ENCODE measurements at places on chromosomes 7 and 10.

DNA sequence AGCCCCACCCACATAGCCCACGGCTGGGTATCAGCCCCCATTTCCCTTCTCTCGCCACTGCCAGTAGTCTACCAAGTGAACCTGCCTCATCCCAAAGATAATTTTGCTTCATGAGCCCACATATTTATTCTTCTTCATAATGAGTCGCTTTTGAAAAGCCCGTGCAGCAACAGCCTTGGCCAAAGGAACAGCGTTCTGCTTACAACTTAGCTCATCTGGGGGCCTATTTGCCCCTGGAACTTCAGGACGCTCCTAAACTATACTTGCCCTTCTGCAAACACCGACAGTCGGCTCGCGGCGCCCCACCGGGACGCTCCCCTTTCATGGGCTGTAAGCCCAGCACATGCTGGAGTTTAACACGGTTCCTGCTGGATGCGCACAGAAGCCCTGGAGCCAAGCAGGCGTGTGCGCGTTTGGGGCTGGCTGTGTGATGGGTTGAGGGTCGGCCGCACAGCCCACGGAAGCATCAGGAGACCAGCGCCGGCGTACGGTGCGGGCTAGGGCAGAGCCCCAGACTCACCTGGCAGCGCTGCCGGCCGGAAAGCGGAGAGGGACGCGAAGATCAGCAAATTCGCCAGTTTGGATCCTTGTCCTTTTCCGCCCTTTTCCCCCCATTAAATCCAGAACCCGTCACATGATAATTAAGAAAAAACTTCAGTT, 370 bp downstream of the TMEM60 start:
- DNase-seq, result no peak

DNA sequence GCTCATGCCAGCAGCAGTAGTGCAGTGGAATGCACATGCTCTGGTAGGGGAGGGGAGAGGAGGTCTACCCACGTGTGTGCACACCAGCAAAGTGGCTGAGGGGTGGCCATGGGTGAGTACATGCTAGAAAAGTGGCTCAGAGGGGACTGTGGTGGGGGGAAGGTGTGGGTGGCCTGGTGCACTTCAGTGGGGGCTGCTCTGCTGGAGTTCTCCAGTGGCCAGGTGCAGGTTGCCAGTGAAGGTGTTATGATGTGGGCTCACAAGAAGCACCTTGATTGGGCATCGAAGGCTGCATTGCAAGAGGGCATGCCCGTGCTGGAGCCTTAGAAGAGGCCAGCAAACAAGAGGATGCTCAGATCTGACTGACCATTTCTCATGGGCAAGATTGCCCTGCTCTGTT, 613.6 kb upstream of the PHF14 start:
- no peak for DNase-seq

DNA sequence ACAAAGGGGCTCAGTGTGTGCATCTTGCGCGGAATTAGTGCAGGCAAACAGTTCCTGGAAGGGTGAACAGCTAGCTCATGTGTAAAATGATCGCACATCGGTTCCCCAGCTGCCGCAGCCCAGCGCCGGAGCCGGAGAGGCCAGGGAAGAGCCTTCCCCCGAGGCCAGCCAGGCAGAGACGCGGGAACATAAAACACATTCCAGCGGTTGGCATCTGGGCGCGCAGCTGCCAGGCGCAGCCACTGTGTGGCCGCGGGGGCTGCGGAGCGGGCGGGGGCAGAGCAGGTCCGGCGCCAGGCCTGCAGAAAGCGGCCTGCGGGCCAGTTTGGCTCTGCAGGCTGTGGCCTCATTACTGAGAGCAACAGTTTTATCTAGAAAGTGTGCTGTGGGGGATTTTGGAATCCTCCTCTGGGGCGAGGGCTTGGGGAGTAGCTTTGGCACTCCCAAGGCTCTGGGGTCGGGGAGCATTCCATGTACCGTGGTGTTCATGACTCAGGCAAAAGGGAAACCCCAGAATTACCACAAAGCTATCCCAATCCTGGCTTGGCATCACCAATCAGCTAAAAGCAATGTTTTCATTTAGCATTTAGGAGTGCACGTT, 74.3 kb downstream of the SAMD9 start:
- peak; percentile 36 for DNase-seq

GRCh38 chr10:23063045-23063972, 32.1 kb upstream of the MSRB2 start:
- DNase-seq, result no peak

- DNase-seq, result peak; percentile 19
These were observed 716.5 kb downstream of the INHBA start for GRCh38 chr7:40986351-40986873.

- no peak for DNase-seq
These were observed 321.8 kb downstream of the PAXIP1 start for GRCh38 chr7:154680894-154681659.

GRCh38 chr7:130369110-130369711, 11.1 kb upstream of the CPA1 start:
- DNase-seq, result no peak

DNA sequence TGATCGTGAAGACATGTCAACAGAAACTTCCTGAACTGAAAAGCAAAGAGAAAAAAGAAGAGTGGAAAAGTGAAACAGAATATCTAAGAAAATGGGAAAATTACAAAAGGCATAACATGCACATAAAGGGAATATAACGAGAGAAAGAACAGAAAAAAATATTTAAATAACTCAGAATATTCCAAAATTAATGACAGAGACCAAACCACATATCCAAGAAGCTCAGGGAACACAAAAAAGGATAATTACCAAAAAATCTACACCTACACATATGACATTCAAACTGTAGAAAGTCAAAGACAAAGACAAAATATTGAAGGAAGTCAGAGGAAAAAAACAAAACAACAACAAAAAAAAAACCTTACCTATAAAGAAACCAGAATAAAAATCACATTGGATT, 105.5 kb downstream of the OR13A1 start:
- no peak for DNase-seq

GRCh38 chr7:40833191-40833887, 698.5 kb downstream of the SUGCT start:
- DNase-seq, result no peak

GRCh38 chr7:98423043-98423442, 22.2 kb upstream of the BAIAP2L1 start:
- DNase-seq, result no peak

GRCh38 chr10:45673074-45673648, 589 bp upstream of the ZFAND4 start:
- no peak for DNase-seq

GRCh38 chr7:28002638-28003037, 178.0 kb downstream of the JAZF1 start:
- DNase-seq, result no peak

- no peak for DNase-seq
These were observed 58.7 kb downstream of the MTURN start for GRCh38 chr7:30193336-30193943.

DNA sequence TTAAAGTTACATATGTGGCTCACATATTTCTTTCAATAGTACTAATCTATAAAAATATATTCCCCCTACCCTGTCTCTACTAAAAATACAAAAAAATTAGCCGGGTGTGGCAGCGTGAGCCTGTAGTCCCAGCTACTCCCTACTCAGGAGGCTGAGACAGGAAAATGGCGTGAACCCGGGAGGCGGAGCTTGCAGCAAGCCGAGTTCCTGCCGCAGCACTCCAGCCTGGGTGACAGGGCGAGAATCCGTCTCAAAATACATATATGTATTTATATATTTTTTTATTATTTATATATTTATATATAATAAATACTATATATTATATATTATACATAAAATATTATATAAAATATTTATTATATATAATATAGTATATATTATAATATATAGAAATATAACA, 69.7 kb upstream of the GRM3 start:
- DNase-seq, result no peak

- no peak for DNase-seq
These were observed 6.2 kb upstream of the STARD3NL start for GRCh38 chr7:38171623-38172391.

GRCh38 chr7:39734633-39735004, 111.2 kb downstream of the RALA start:
- no peak for DNase-seq

GRCh38 chr10:32015386-32015785, 40.8 kb downstream of the KIF5B start:
- DNase-seq, result no peak

Measured in left renal pelvis (tissue), 4 donors.